Pulmonary artery endothelial cell (primary cell): ENCODE measurements at places on chromosomes 7 and 10. TPM values are rescaled to one million over a fixed set of nuclear protein-coding genes. Genes with fewer than 3 reads are reported as not detected.

Gene NCOA4
- total RNA-seq: 204 and 239 TPM in 2 replicates

Gene TBX20
- total RNA-seq: 5.9 and 9.9 TPM in 2 replicates

Gene ARID5B
- 4.6 and 17.0 TPM in 2 replicates for total RNA-seq

Gene LIPF
- not detected in 2 replicates for total RNA-seq

Gene TCAF2
- total RNA-seq: 7.1 and 16.3 TPM in 2 replicates

Gene ABCB1
- 5.1 and 5.4 TPM in 2 replicates for total RNA-seq

Gene TIMM23B
- 12.2 and 17.5 TPM in 2 replicates for total RNA-seq

Gene CCL24
- not detected in 2 replicates for total RNA-seq

Gene LRRC72
- total RNA-seq: not detected in 2 replicates

Gene ADARB2
- not detected in 2 replicates for total RNA-seq

Gene CABCOCO1
- 0.33 TPM in 1 of 2 replicates, not detected in the other for total RNA-seq

Gene PNLIPRP1
- total RNA-seq: not detected in 2 replicates

Gene TUBAL3
- 0.11 and 0.73 TPM in 2 replicates for total RNA-seq

Gene RADIL
- 0.46 and 0.73 TPM in 2 replicates for total RNA-seq
